Mucosa of gallbladder (tissue), 1 donor: ENCODE measurements at places on chromosomes 7 and 10.
A peak's percentile ranks its signal among the peaks of the same experiment; 100 is the strongest.

DNA sequence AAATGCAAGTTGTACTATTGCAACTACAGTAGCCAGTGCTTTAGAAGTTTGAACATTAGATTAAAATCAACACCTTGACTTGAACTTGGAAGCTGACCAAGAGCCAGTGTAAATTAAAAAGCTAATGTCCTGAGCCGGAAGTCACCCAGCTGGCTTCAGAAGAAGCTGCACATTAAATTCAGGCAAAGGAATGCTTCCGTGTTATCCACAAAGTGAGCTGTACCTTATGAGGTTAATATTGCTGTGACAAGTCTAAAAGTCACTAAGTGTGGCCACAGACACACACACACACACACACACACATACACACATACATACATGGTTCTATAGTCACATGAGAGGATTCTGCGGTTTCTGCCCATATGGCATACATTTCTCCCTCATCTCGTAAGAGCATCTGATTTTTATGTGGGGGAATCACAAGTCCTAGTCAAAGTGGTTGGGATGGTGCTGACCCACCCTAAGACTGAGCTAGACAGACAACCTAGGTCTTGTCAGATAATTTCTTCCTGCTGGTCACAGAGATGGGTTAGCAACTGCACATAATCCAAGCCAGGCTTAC, 612.9 kb downstream of the SORCS1 start:
- DNase-seq, result no peak

DNA sequence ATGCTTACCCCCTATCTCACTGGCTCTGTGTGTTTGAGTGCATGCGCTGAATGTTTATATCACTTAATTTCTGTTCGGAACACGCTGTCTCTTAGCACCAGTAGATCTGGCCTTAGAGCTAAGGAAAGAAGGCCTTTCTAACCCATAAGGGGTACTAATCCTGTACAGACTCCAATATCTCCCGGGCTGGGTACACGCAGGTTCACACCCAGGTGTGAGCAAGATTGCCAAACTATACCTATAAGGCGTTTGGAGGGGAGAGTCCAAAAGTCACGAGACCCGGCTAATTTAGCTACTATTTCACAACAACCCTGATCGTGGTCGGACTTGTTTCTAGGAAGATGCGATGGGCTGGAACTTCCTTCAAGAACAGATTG, 727 bp upstream of the PDSS1 start:
- no peak for DNase-seq

GRCh38 chr7:149087376-149087775, 3.1 kb downstream of the ZNF786 start:
- no peak for DNase-seq

GRCh38 chr10:28800144-28800543, 122.8 kb downstream of the BAMBI start:
- DNase-seq, result no peak

- DNase-seq, result no peak
These were observed 149.3 kb upstream of the FAM3C start for GRCh38 chr7:121545418-121545817.

GRCh38 chr7:23687011-23687410, 7.0 kb downstream of the FAM221A start:
- DNase-seq, result no peak

- peak; percentile 24 for DNase-seq
These were observed 393.8 kb upstream of the PRKCQ start for GRCh38 chr10:6973899-6974298.
